Activated CD8-positive, alpha-beta memory T cell treated with anti-CD3 and anti-CD28 coated beads, Interleukin-2, amount 50 U/mL, for 48 hours (primary cell): ENCODE measurements at places on chromosomes 2 and 18.

DNA sequence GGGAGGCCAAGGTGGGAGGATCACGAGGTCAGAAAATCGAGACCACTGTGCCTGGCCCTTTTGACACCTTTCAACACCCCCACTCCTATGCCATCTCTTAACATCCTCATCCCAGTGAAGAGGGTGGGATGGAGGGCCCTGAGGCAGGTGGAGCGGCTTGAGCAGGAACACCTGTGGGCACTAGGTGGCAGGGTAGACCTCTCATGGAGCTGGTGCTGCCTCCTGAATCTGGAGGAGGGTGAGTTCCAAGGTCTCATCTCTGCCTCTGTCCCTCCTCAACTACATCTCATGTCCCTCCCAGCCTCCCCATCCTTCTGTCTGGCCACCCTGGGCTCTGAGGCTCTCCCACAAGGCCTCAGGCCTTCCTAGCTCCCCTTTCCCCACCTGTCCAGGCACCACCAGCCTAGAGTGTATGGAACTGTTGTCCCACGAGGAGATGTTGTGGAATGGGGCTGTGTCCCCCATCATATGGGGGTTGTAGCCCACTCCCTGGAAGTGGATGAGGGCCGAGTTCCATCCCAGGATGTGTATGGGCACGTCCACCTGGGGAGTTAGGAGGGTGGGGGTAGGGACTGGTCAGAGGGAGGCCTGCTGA, 17.0 kb upstream of the CRYBA2 start:
- no peak for DNase-seq

GRCh38 chr2:231461516-231461971, 2.7 kb downstream of the NCL start:
- peak; percentile 54 for DNase-seq

DNA sequence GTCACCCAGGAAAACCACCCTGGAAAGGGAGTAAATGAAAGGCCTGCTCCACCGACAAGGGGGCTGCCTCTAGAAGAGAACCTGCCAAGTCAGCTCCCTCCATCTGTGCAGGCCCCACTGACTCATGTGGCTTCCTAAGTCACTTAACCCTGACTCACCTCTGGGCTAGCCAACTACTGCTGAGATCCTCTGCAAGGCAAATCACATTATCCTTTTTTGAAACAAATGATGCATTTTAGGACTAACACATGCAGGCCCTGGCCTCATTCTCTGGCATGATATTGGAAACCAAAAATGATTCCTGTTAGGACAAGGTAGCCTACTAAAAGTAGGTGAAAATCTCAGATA, 474.6 kb downstream of the EPHA4 start:
- DNase-seq = no peak

- DNase-seq = no peak
Measured at GRCh38 chr2:64975232-64975821, 13.9 kb upstream of the SLC1A4 start.

- no peak for DNase-seq
Measured at GRCh38 chr2:47093626-47094025, 61.5 kb downstream of the STPG4 start.

DNA sequence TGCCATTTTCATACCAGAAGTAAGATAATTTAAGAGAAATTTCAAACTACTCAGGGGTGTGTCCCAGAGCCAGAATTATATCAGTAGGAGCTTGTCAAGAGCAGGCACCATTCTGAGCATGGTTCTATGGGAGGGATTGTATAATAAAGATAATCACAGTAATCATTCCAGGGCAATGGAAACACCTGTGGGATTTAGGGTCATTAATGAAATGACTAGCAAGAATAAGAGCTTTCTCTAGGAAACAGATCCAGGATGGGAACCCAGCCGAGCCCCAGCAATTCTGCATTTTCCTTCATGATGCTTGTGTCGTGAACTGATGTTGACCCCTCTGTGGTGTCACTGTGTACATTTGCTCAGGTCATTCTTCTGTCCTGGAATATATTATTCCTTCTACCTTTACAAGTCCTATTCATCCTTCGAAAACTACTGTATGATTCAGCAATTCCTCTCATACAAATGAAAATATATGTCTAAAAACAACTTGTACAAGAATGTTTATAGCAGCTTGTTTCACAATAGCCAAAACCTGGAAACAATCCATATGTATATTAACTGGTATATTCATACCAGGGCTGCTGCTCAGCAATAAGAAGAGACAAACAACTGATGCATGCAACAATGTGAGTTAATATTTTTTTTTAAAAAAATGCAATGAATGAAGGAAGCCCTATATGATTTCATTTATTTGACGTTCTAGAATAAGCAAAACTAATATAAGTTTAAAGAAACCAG, 687.8 kb upstream of the KLHL29 start:
- DNase-seq = no peak

- DNase-seq = no peak
Measured at GRCh38 chr2:115297056-115297455, 854.6 kb downstream of the DPP10 start.

- no peak for DNase-seq
Measured at GRCh38 chr2:105950521-105951383, 206.0 kb downstream of the NCK2 start.

DNA sequence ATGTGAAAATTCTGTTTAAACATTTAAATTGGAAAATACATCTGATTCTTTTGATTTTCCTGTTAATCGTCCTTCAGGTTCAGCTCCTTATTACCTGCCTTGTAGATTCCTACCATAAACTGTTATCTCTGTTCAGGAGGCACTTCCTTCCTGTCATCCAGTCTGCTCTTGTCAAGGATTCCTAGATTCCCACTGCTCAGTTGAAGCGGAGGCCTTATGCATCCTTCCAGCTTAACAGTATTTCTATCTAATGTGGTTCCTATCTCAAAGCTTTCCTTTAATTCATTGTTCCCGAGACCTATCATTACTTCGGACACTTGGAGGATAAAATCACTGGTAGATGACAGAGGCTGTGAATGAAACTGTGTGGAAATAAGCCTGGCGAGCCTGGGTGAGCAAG, 12.0 kb downstream of the SPAG16 start:
- no peak for DNase-seq

DNA sequence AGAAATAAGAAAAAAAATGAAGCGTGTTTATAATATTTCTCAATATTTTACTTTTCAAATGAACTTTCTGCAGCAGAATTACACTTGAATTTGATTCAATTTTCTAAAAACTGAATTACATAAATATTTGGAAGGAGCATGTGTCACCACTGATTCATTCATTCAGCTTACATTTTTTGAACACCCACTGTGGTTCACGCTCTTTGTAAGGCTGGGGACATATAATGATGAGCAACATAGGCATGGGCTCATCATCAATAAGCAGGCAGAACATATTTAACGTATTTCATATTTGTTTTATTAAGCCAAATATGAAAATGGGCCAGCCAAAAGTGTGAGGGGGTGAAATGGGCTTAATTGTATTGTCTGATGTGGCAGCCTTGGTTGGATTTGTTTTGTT, 209.1 kb downstream of the CTNNA2 start:
- no peak for DNase-seq

- no peak for DNase-seq
Measured at GRCh38 chr18:79493211-79493800, 97.6 kb downstream of the NFATC1 start.

- DNase-seq = no peak
Measured at GRCh38 chr2:55780697-55781096, 87.1 kb upstream of the PNPT1 start.
